Upper lobe of right lung (tissue), 1 donor: ENCODE measurements at places on chromosomes 3 and 15.

DNA sequence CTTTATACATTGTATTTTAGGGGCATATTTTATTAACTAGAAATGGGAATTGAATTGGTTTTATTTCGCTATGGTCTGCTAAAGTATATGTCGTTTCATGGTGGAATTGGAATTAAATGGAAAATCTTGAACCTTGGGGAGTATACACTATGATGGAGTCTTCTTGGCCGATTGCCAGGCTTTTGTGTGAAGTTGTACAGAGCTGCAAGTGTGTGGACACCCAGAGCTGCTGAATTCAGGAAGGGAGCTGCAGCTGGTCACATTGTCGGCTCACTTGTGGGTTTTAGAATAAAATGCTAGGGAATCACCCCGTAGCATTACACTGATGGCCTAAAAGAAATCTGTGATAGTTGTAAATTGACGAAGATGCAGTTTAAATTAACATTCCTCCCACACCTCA is 35.1 kb downstream of the USP3 start:
- H3K4me3 ChIP-seq = no peak overlapping the region
- H3K4me1 ChIP-seq = peaks cover 23% of the 10 kb centered on the region
- H3K36me3 ChIP-seq = peaks cover 31% of the 10 kb centered on the region
- no peak for DNase-seq

DNA sequence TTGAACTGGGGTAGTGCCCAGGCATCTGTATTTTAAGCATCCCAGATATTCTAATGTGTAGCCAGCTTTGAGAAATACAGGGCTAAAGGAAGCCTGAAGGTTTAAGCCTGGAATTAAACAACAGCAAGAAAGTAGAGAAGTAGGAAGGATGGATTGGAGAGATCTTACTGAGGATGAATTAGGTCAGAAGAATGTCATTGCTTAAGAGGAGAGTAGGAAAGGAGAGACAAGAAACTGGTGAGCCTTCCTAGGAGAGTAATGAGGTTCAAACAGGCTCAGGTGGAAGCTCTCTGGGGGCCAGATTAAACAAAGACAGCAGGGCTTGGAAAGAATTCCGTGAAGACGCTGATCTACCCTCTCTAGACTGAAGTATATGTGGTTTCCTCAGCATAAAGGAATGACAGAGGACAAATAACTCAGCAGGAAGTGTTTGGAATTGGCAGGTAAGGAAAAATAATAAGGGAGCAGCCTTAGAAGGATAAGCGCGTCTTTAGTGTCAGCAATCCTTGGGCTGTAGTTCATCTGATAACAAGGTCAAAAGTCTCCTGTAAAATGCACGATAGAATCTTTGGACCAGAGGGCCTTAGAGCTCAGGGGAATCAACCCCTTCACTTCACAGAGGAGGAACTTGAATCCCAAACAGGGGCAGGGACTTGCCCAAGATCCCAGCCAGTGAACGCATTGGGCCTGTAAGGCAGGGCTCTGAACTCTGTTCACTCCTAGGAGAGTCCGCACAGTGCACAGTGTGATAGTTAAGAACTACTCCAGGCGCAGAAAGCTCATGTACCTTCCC is 90.9 kb downstream of the TP63 start:
- no peak overlapping the region for H3K4me3 ChIP-seq
- no peaks in the 10 kb centered on the region for H3K27me3 ChIP-seq
- H3K4me1 ChIP-seq = no peaks in the 10 kb centered on the region
- DNase-seq = no peak
- no peaks in the 10 kb centered on the region for H3K36me3 ChIP-seq
- H3K27ac ChIP-seq = no peak overlapping the region

DNA sequence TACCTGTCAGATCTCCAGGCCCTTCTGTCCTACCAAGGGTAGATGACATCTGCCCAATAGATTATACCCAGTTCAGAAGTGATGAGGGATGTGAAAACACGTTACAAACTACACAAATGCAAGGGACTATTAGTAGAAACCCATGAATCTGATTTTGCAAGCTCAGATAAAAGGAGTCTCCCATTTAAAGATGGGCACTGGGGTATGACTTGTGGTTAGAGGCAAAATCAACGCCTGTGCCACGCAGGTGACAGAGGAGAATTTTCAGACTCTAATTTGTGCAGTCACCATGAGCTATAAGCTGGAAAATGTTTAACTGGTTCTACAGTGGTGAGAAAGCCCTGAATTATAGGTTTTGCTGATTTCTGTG is 184.4 kb upstream of the LPP start:
- DNase-seq = no peak
- H3K27ac ChIP-seq = no peak overlapping the region
- no peaks in the 10 kb centered on the region for H3K27me3 ChIP-seq
- H3K4me3 ChIP-seq = no peak overlapping the region

- peaks cover 61% of the 10 kb centered on the region for H3K4me1 ChIP-seq
- H3K27ac ChIP-seq = peak overlapping the region; percentile 76
- H3K4me3 ChIP-seq = no peak overlapping the region
- no peak for DNase-seq
These were observed 40.6 kb downstream of the AMOTL2 start for GRCh38 chr3:134333522-134334181.

DNA sequence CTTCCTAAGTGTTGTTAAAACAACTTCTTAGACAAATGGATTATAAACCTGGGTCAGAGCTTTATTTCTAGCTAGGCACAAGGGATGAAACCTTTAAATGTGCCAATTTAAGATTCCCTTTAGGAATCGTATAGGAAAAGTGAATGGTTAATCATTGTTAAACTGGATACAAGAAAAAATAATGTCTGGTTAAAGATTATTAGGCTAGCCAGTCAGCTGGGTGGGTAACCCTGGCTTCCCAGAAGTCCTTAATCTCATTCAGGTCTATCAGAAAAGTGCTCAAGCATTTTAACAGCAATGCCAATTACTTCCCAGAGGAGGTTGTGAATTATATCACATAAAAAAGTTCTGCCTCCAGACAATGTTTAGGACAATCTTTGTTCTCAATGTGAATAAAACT is 37.6 kb downstream of the NANOGP8 start:
- H3K27me3 ChIP-seq = no peaks in the 10 kb centered on the region
- no peak overlapping the region for H3K27ac ChIP-seq
- DNase-seq = no peak
- H3K4me1 ChIP-seq = no peaks in the 10 kb centered on the region
- H3K4me3 ChIP-seq = no peak overlapping the region
- no peaks in the 10 kb centered on the region for H3K36me3 ChIP-seq

GRCh38 chr3:45984331-45985312 is 11.0 kb downstream of the FYCO1 start:
- peak overlapping the region; percentile 63 for H3K27ac ChIP-seq
- no peak overlapping the region for H3K4me3 ChIP-seq
- no peaks in the 10 kb centered on the region for H3K27me3 ChIP-seq
- peaks cover 49% of the 10 kb centered on the region for H3K36me3 ChIP-seq
- peaks cover 48% of the 10 kb centered on the region for H3K4me1 ChIP-seq

DNA sequence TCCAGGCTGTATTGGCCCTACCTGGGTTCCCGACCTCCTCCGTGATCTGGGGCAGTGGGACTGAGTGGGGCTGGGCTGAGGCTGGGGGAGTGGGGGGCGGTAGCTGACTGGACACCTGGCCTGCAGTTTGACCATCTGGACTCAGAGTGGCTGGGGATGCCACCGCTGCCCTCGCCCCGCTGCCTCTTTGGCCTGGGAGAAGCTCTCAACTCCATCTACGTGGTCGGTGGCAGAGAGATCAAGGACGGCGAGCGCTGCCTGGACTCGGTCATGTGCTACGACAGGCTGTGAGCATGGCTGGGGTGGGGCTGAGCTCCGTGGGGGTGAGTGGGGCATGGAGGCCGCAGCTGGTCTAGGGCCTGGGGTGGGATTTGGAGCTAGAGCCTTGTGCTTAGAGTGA is 2.7 kb downstream of the KLHL40 start:
- H3K4me1 ChIP-seq = no peaks in the 10 kb centered on the region
- H3K27me3 ChIP-seq = peaks cover 8% of the 10 kb centered on the region
- H3K27ac ChIP-seq = no peak overlapping the region
- no peaks in the 10 kb centered on the region for H3K36me3 ChIP-seq

DNA sequence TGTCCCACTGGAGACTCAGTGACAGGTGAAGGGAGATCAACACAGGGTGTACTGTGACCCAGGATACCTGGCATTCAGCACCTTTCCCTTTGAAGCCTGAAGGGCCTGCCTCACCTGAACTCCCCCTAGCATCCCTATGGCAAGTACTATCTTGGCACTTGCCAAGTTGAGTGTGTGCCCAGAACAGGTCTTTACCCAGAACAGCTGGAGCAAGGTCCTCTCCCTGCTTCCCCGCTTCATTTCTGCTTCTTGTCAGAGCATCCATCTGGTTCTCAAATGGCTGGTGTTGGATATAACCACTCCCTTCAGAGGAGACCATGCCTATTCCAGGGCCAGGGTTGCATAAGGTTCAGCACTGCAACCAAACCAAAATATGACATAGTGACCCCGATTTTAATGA is 73.0 kb downstream of the FAM43A start:
- H3K36me3 ChIP-seq = no peaks in the 10 kb centered on the region
- no peaks in the 10 kb centered on the region for H3K27me3 ChIP-seq
- H3K4me1 ChIP-seq = peaks cover 11% of the 10 kb centered on the region
- no peak for DNase-seq
- H3K27ac ChIP-seq = no peak overlapping the region

GRCh38 chr15:60442763-60443162 is 36.2 kb downstream of the ICE2 start:
- no peaks in the 10 kb centered on the region for H3K4me1 ChIP-seq
- peaks cover 32% of the 10 kb centered on the region for H3K36me3 ChIP-seq
- no peak overlapping the region for H3K27ac ChIP-seq
- no peaks in the 10 kb centered on the region for H3K27me3 ChIP-seq
- DNase-seq = no peak
- no peak overlapping the region for H3K4me3 ChIP-seq

- DNase-seq = peak; percentile 42
- no peak overlapping the region for H3K4me3 ChIP-seq
- peaks cover 53% of the 10 kb centered on the region for H3K36me3 ChIP-seq
- H3K27me3 ChIP-seq = no peaks in the 10 kb centered on the region
- H3K4me1 ChIP-seq = no peaks in the 10 kb centered on the region
These were observed 38.6 kb downstream of the ZXDC start for GRCh38 chr3:126436826-126437717.

- DNase-seq = no peak
- no peaks in the 10 kb centered on the region for H3K27me3 ChIP-seq
- H3K36me3 ChIP-seq = no peaks in the 10 kb centered on the region
These were observed 40.2 kb upstream of the IDH2 start for GRCh38 chr15:90142216-90143165.

DNA sequence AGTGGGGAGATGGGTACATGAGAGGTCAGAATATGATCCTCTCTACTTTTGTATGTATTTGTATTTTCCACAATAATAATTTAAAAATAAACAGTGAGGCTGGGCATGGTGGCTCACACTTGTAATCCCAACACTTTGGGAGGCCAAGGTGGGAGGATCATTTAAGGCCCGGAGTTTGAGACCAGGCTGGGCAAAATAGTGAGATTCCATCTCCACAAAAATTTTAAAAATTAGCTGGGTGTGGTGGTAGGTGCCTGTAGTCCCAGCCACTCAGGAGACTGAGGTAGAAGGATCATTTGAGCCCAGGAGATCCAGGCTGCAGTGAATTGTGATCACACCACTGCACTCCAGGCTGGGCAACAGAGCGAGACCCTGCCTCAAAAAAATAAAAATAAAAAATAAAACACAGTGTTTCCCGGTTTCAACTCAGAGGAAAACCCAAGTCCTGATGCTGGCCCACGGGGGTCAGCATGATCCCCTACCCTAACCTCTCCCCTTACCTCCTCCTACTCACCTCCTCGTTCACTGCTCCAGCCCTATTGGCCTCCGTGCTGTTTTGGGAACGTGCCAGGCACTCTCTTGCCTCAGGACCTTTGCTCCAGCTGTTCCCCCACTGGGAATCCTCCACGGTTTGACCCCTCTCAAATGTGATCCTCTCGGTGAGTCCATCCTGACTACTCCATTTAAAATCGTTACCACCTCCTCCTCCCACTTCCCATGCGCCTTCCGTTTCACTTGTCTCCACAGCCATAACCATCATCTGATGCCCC is 2.9 kb upstream of the KLHL40 start:
- peaks cover 8% of the 10 kb centered on the region for H3K27me3 ChIP-seq
- no peak overlapping the region for H3K4me3 ChIP-seq
- H3K4me1 ChIP-seq = no peaks in the 10 kb centered on the region
- DNase-seq = peak; percentile 26

- no peak for DNase-seq
- H3K4me1 ChIP-seq = peaks cover 22% of the 10 kb centered on the region
- H3K27me3 ChIP-seq = no peaks in the 10 kb centered on the region
- no peak overlapping the region for H3K27ac ChIP-seq
These were observed 3.9 kb downstream of the CAMK1 start for GRCh38 chr3:9765865-9766264.

DNA sequence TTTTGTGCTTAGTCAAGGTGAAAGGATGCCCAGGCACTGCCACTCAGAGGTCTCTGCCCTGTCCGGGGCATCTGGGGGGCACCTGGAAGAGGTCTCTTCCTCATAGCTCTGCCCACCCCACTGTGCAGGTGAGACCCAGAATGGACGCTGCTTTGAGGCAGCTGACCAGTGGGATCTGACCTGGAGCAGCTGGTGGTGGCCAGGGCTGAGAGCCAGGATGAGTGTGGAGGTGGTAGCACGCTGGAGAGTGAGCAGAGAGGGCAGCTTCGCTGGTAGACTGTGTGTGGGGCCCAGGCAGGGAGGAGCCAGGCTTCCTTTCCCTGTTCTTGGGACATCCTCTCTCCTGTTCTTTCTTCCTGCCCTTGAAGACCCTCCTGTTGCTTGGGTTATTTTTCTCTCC is 32.2 kb upstream of the PLA2G4E start:
- H3K27me3 ChIP-seq = no peaks in the 10 kb centered on the region
- no peak for DNase-seq
- H3K27ac ChIP-seq = no peak overlapping the region
- H3K4me3 ChIP-seq = no peak overlapping the region

GRCh38 chr3:183324083-183324482 is 71.0 kb downstream of the B3GNT5 start:
- no peaks in the 10 kb centered on the region for H3K4me1 ChIP-seq
- H3K4me3 ChIP-seq = no peak overlapping the region
- no peak for DNase-seq
- no peaks in the 10 kb centered on the region for H3K27me3 ChIP-seq
- no peak overlapping the region for H3K27ac ChIP-seq

DNA sequence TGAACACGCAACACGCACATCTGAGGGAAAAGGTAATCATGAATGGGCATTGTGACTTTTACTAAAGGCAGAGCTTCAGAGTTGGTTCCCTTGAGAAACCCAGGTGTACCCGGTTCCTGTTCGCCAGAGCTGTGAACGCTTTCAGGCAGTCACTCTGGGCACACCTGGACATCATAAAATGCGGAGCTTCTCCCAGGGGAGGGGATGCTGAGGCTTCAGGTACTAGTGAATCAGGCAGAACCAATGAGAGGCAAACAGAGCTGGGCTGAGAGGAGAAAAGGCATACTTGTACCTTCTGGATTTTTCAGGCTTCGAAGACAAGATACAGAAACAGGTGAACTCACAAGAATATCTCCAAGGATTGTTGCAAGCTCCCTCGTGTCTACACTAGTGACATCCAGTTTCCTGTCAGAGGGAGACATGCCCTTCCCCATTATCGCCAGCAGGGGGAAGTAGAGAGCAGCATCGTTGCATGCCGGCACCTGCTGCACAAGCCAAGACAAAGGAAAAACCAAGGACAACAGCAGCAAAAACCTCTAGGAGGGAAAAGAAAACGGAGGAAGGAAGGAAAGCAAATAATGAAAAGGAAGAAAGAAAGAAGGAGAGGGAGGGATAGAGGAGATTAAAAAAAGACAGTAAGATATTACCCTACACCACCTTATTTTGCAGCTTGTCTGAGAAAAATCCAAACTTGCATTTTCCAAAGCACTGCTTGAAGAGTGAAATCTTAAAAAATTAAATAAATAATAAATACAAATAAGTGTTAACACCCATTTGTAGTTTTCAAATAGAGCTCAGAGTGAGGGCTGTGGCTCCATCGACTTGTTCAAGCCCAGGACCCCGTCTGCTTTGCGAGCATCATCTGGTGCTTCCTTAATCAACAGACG is 2.0 kb downstream of the AHSG start:
- peak; percentile 71 for DNase-seq
- no peak overlapping the region for H3K27ac ChIP-seq
- no peaks in the 10 kb centered on the region for H3K4me1 ChIP-seq
- H3K36me3 ChIP-seq = no peaks in the 10 kb centered on the region
- peaks cover 22% of the 10 kb centered on the region for H3K27me3 ChIP-seq
